Activated CD8-positive, alpha-beta memory T cell treated with anti-CD3 and anti-CD28 coated beads for 4 hours (primary cell): ENCODE measurements at places on chromosomes 12 and 14.

GRCh38 chr12:62146318-62146717, 113.9 kb upstream of the USP15 start:
- no peak for DNase-seq

- DNase-seq, result no peak
These were observed 1.5 kb downstream of the RAD51AP1 start for GRCh38 chr12:4540170-4540569.

- DNase-seq, result no peak
These were observed 224.1 kb upstream of the PLEKHG7 start for GRCh38 chr12:92478692-92479091.

DNA sequence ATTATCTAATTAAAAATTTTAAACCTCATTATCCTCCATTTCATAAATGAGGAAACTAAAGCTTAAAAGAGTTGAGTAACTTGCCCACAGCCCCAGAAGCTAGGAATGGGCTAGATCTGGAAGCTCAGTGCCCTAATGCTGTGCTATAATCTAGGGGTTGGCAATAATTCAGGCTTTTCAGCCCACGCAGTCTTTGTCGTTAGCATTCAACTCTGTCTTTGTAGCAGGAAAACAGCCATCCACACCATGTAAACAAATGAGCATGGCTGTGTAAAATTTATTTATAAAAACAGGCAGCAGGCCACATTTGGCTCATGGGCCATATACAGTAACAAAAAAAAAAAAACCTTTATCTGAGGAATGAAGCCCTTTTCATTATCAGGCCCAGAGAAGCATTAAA, 92.4 kb upstream of the OVCH1 start:
- DNase-seq, result no peak

- no peak for DNase-seq
These were observed 3.3 kb downstream of the TMTC2 start for GRCh38 chr12:82690006-82690405.

GRCh38 chr12:58034712-58035111, 93.3 kb downstream of the ATP23 start:
- DNase-seq, result no peak

- no peak for DNase-seq
These were observed 655 bp upstream of the PLEKHG3 start for GRCh38 chr14:64703395-64704142.

DNA sequence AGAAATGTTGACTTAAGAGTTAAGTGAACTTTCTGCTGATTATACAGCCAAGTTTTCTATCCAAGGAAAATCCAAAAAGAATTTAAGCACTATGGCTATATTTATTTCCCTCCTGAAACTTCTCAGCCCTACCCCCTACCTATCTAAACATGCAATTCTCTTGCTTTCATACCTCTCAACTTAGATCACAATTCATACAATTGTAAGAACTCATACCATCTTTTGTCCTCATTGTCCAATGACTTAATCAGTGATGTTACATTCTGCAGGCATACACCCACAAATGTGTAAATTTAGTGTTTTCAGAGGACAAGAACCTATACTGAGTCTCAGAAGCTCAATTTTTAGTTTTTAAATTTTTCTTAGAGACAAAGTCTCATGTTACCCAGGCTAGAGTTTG, 62.1 kb downstream of the ZFC3H1 start:
- DNase-seq, result no peak

DNA sequence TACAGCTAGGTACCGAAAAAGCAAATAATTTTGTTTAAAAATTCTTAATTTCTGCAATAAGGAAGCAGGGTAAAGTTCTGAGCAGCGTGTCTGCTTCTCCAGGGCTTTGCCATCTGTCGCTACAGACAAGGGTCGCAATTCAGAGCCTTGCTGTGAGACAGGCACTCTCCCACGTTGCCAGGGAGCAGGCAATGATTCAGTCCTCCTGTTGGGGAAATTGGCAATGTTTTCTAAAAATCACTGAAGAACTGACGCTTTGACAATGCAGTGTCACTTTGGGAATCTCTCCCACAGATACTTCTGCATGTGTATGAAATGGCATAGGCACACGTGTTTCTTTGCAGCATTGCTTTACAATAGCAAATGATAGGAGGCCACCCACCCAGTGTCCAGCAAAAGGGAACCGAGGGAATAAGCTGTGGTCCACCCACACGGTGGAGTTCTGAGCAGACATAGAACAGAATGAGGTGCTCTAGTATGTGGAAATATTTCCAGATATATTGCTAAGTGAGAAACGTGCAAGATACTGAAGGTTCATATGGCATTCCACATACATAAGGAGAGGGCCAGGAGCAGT, 16.0 kb upstream of the HIP1R start:
- no peak for DNase-seq

GRCh38 chr12:33653362-33653761, 213.7 kb upstream of the SYT10 start:
- no peak for DNase-seq

DNA sequence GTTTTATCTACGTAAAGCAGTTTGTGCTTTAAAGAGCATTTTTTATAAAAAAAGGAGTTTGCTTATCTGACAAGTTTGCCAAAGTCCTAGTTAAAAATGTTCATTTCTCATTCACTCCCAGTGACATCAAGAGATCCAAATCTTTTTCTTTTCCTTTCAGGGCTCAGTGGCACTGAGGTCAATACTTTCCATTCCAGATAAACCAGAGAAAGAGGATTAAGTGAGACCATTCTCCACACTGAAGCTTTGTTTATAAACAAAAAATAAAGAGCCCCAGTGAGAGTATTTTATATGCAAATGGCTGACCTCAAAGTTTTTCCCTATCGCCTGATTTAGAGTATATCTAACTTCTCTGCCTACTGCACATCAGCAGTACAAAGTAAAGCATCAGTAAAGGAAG, 199.8 kb downstream of the ALG10B start:
- no peak for DNase-seq

- no peak for DNase-seq
These were observed 57.1 kb downstream of the NIN start for GRCh38 chr14:50773632-50774541.

DNA sequence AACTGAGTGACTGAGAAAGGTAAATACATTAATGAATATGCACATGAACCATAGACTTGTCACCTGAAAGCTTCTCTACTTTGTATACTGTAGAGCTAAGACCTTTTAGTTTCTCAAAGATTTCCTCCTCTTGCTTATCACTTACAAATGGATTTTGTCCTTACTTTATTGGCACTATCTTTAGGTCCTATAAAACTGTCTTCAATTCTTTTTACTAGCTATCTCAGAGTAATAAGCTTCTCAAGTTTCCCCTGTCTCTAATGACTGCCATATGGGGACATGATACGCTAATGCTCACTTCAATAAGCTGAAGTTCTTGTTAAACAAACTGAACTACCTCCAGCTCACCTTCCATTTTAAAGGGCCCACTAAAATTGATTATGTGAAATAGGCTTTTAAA, 468.2 kb upstream of the CCDC196 start:
- no peak for DNase-seq

DNA sequence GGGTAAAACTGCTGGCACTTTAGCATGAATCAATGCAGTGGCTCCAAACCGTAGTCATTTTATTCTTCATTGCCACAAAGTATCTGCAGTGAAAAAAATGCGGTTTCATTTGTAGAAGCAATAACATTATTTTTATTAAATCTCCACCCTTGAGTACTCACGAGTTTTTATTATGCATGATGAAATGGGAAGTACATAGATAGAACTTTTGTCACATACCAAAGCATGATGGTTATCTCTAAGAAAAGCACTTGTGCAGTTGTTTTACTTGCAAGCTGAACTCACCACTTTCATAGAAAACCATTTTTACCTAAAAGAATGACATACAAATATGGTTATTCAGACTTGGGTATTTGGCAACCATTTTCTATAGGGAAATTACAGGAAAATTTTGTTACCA, 90.3 kb downstream of the PELI2 start:
- DNase-seq, result no peak

GRCh38 chr12:109861689-109862314, 18.5 kb downstream of the GLTP start:
- DNase-seq, result no peak

DNA sequence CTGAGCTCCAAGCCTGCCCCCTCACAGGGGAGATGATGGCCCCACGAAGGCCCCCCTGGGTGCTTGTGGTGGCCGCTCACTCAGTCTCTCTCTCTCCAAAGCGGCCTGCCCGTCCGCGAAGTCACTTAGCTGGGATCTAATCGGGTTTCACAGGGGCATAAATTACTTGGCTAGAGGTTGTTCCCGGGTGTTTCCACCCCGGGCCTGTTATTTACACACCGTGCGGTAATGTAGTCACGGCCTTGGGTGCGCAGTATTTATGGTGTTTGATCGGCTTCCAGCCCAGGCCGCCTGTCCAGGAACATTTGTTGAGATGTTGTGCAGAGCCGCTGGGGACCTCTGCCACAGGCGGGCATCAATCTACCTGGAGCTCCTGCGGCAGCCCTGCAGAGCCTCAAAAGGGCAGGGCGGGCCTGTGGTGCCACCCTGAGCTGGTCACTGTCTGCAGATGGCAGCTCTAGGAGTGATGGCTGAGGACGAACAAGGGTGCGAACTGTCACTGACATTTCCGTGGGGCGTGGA, 91.2 kb downstream of the KIF26A start:
- DNase-seq, result no peak
